ENCODE measurements at places on chromosomes 3 and 15.

DNA sequence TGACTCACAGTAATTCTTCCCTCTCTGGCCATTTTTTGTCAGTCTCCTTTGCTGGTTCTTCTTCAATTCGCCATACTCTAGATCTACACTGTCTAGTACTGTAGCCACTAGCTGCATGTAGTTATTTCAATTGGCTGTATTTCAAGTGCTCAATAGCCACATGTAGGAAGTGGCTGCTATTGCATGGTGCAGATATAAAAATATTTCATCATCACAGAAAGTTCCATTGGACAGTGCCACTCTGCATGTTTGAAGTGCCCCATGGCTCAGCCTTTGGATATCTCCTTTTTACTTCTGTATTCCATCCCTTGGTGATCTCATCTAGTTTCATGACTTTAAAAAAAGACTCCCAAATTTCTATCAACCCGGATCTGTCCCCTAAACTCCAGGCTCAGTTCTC is 22.1 kb downstream of the PPP2R3A start:
- DNase-seq: no peak

DNA sequence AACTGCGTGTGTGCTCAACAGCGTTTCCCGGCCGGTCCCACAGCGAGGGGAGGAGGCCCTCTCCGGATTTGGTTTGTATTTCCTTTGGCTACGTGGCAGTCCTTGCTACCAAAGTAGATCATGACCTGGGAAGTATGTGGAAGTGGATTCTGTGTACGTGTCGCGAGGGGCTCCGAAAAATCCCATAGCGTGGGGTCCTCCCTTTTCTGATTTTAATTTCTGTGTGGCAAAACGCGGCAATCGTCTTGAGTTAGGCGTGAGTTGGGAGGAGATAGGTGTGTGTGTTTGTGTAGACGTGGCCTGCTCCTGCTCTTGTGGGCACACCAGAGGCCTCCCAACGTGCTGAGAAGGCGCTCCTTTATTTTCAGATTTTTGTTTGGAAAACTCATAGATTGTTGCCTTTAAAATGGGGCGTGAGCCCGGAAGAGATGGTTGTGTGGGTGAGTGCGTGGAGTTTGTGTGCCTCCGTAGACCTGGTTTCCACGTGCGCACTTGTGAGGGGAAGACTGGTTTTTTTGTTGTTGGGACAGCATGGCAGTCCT is 1.2 kb downstream of the TRIM71 start:
- DNase-seq: no peak

DNA sequence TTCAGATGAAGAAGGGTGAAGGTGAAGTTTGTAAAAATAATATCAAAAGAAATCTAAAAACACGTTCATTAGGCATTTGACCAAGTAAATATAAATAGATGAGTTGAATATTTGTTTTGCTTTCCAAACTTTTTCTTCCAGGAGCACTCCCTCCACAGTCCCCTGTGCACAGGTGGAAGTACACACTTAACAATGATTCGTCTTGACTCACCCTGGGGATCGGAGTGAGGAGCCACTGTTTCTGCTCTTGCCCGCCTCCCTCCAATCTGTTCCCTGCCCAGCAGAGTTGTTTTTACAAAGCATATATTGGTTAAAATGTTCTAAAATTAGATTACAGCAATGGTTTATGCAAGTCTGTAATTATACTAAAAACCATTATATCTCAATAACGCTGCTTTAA is 175.1 kb downstream of the PTPRG start:
- DNase-seq: no peak

DNA sequence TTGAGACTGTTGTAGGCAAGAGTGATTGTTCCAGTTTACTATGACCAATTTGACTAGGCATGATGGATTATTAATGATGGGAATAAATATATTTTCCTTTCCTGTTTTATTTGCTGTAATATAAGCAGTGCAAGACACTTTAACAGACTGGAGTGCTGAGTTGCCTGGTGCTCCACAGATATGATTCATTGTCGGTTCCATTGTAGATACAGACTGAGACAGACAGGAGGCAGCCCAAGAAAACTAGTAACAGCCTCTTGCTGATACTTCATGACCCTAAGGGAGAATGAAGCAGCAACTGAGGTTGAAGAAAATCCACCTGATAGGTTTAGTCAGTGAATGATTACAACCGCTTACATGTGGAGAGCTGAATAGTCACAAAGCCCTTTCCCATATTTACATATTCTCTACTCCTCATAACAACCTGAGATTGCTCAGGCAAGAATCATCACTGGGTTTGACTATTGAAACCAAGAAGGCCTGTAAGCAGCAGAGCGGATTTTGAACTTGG is 235.1 kb upstream of the TPRG1 start:
- DNase-seq: no peak

DNA sequence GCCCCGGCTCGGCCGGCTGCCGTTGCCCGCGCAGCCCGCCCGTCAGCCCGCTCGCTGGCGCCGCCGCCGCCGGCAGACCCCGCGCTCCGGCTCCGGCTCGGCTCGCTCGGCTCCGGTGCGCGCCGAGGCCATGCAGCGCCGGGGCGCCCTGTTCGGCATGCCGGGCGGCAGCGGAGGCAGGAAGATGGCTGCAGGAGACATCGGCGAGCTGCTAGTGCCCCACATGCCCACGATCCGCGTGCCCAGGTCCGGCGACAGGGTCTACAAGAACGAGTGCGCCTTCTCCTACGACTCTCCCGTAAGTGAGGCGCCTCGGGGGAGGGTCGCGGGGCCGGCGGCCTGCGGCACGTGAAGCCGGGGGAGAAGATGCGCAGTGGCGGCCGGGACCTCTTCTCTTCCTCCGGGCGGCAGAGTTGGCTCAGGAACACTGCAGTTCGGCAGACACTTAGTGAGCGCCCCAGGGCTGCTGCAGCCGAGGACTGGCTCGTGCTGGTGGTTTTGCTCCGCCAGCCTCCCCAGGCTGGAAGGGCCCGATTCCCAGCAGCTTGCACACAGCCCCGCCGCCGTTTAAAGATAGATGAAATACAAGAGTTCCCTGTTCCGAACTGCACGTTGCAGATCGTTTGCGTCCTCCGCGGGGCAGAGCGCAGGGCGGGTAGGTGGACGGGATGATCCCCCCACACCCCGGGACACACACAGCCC is 407 bp downstream of the USP13 start:
- peak; percentile 71 for DNase-seq

DNA sequence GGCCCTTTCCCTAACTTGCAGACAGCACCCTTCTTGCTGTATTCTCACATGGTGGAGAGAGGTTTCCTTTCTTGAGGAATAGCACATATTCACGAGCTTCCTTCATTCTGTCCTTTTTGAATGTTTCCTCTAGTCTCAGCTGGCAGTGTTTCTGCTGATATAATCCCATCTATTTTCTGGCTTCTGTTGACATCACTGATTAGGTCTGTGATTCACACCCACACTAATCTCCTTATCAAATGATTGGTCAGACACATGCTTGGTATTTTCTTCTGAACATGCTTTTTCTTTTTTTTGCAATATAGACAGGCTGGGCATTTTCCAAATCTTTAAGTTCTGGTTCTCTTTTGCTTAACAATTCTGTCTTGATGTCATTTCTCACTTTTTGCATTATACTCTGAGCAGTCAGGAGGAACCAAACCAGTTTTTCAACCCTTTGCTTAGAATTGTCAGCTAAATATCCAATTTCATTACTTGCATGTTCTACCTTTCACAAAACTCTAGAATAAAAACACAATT is 65.4 kb downstream of the OXSM start:
- no peak for DNase-seq

Measured in activated T-cell treated with anti-CD3 and anti-CD28 coated beads, Interleukin-2, amount 50 U/mL, for 1 hour (primary cell).